ENCODE measurements at places on chromosomes 4 and X.

DNA sequence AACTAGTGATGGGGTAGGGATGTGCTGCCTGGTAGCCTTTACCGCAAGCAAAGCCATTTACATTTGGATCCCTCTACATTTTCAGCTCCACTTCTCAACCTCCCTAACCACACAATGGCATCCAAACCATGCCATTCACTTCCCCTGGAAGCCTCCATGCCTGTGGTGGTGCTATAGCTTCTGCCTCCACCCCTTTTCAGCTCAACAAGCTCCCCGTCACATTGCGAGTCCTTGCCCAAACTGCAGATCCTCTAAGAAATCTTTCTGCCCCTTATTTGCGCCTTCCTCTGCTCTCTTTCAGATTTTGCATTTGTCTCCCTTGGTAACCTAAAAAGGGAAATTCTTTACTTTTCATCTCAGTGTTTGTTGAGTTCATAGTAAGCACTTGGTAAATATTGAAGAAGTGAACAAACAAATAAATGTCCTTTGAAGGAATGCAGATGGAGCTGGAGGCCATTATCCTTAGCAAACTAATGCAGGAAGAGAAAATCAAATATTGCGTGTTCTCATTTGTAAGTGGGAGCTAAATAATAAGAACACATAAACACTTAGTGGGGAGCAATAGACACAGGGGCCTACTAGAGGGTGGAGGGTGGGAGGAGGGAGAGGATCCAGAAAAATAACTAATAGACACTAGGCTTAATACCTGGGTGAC, 6.9 kb downstream of the CYTL1 start:
- no peak for DNase-seq

DNA sequence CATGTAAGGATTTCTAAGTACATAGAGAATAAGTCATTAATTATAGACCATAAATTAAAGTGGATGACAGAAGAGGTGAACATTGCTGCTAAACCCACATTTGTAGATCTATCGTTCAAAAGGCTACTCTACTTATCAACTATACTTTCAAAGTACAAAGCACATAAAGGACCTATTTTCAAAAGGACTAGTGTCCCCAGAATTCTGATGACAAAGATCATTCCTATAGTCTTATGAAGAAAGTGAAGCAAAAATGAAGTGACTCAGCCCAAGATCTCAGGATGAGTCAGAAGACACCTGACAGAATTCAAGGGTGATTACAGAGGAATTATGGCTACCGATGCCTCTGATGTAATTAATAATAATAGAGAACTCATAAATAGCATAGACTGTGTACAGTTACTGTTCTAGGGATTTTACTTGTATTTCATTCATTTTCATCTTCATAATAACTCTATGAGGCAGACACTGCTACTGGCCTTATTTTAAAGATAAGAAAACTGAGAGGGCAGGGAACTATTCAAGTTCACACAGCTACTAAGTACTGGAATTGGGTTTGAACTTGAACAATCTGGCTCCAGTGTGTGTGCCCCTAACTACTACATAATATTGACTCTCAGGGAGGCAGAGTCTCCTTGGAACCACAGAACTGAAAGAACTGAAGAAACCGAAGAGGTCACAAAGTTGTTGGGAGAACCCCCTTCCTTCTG, 17.1 kb downstream of the USP46 start:
- peak; percentile 45 for DNase-seq

DNA sequence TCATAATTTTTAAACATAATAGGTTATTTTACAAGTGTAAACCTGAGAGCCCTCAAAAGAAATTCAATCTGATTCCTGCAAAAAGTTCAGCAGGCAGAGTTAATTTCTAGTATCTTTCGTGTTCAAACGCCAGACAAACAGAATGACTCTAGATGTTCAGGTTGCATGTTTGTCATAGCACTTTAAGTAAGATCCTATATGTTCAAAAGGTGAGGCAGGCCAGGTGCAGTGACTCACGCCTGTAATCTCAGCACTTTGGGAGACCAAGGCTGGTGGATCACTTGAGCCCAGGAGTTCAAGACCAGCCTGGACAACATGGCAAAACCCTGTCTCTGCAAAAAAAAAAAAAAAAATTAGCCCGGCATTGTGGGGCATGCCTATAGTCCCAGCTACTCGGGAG, 1.1 kb upstream of the RASSF6 start:
- no peak for DNase-seq

- DNase-seq, result no peak
Measured at GRCh38 chr4:113901994-113902787, 77.3 kb downstream of the ARSJ start.

DNA sequence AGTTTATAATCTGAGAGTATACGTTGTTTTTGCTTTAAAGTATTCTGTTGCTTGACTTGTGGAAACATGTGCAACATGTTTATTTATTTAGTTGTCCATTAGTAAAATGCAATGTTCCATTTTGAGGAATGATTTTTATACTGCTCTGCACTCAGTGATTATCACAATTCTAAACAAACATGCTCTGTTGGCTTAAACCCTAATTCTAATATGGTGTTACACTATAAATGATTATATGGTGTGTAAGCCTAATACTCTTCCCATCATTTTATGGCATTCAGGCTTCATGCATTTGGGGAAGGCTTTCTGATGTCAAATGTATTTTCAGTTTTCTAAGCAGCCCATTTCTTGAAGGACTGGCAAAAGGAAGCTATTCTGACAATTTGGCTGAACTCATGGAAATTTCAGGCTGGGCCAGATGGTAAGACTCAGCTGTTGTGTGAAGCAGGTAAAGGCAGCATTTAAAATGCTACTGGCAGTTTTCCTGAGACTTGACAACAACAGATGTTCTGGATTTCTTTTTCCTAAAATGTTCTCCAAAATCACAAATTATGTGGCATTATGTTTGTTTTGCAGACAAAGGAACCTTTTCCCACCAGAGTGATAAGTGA, 336.7 kb upstream of the GNPDA2 start:
- DNase-seq, result no peak

DNA sequence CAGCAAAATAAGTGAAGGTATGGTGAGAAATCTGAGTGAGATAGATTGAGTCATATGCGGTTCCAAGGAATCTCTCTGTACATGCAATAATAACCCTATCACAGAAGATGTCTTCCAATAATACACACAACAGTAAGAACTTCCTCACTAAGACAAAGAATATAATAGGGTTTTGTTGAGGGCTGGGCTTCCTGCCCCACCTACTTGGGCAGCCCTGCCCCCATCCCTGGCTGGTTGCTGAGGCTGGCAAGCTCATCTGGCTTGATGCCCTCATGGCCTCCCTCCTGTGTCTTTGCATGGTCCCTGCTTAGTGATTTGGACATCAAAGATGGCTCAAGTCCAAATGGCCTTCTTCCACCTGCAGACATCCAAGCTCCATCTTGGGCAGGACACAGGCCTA, 2.7 kb downstream of the GEMIN8 start:
- DNase-seq, result peak; percentile 43

DNA sequence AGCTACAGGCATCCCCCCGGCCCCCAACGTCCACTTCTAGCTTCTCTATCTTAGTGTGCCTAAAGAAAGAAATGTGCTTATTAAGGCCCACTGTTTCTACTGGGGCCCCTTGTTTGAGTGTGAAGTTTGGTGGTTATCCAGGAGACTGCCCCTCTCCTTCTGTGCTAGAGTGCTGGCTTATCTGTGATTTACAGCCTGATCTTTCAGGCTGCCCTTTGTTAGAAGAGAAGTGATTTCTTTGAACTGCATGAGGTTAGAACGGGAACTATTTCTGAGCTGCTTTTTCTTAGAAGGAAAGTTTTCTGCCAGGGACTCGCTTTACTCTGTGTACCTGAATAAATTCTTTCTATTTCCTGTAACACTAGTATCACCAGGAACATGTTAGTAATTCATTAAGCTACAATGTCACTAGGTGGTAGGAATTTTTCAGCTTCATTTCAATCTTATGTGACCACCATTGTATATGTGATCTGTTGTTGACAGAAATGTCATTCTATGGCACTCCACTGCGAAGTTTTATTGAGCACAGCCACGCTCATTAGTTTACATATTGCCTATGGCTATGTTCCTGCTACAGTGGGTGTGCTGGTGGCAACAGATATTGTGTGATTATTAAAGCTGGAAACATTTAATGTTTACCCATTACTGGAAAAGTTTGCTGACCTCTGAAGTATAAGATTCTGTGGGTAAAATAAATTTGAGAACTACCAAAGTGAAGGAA, 193.8 kb upstream of the CXorf51B start:
- no peak for DNase-seq

GRCh38 chr4:16197876-16198665, 28.2 kb downstream of the TAPT1 start:
- DNase-seq, result no peak

All from HCEC 1CT (cell line).